ENCODE measurements at places on chromosomes 6 and 20.

- DNase-seq = no peak
Measured at GRCh38 chr6:80341330-80341729, 234.9 kb downstream of the BCKDHB start.

DNA sequence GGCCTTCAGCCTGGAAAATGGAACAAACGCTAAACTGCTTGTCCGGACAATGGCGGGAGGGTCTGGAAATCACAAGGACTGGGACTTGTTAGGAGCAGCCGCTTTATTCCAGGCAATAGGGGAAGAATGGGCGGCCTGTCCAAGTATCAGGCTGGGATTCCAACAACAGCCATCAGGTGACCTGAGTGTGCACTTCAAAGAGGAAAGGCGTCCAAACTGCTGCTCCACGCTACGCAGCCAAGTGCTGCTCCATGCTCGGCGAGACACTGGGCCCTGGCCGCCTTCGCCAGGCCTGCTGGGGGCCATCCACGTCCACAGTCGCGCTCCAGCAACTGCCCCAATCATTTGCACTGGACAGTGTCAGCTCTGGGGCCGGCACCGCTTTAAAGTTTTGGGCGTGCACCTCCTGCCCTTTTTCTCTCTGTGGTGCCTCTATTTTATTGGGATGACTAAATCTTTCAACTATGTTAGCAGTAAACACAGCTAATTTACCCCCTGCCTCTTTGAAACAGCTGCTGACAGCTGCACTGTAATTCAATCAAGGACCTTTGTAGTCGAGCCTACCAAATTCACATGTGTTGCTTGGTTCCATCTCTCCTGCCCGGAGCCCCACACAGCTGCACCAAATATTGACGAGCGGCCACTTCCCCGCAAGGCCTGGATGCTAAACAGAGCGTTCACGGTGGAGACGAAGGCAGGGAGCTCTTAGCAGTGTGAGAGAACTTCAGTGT lies 98.3 kb downstream of the BMP7 start:
- no peak for DNase-seq

GRCh38 chr6:164121527-164121926 lies 707.0 kb downstream of the QKI start:
- DNase-seq = no peak

DNA sequence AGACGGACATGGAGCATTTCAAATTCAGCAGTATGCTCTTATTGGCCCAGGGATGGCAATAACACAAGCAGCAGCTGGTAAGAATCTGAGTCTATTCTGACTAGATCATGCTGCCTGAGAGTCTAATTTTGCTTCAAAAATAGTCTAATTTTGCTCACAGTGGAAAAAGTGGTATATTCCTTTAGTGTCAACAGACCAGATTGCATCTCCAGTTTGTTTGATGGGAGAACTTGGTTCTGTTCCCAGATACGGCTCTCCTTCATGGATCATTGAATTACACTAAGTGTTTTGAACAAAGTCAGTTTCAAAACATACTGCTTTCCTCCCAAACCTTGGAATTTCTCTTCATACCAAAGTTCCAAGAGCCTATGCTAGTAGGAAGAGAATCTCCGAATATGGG lies 586.1 kb downstream of the RNF144B start:
- DNase-seq = no peak

DNA sequence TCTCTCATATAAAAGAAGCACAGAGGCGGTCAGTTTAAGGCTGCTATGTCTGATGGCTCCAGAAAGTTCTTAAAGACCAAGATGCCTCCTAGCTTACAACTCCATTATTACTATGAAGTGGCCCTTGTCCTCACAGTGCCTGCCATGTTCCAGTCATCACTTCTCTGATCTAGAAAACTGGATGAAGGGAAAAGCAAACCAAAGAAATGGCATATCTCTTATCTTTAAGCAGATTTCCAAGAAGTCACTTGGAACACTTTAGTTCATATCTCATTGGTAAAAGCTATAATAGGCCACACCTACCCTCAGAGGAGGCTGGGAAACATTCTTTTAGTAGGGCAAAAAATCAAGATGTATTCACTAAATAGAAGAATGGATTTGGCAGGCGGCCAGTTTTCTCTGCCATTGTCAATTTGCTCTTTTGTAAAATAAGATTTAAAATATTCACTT lies 289.6 kb downstream of the TBC1D7 start:
- DNase-seq = no peak

DNA sequence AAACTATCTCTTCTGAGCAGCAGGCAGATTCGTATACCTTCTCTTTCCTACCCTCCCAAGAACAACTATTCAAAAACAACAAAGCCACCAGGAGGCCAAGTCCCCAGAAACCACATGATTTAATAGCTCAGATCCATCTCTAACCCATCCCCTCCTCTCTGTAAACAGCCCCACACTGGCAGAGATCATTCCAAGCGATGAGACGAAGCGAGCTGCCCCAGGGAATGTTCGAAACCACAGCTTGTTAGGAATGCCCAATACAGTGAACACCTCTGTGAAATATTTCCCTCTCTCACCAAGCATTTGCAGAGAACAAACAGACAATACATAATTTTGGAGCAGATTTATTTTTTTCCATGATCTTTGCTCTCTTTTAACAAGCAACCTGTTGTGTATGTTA lies 231.8 kb downstream of the SOD2 start:
- DNase-seq = no peak

DNA sequence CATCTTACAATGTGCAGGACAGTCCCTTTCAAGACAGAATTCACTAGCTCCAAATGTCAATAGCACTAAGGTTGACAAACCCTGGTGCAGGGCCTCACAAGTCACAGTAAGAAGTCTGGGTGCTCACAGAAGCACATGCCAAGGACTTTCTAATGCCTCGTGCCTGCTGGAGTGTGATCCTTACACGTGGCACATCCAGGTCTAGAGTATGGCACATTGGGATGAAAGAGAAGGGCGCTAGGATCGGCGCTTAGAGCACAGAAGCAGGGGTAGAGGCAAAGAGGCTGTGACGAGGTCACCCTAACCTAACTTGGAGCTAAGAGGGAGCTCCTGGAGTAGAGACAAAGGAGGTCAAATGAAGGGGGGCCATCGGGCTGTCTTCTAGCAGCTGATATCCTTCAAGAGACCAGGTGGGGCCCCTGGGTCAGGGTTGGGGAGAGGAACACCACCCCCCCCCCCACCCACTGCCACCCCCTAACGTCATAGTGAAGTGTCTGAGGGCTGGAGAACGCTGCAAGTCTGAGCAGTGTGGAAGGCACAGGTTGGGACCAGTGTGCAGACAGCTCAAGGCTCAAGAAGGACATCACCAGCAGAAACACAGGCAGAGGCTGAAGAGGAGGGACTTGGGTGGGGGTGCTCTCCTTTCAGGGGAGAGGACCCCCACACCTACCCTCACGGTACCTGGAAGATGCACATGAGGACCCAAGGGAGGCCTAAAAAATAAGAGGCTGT lies 97.8 kb upstream of the MRPS10 start:
- DNase-seq = no peak

- no peak for DNase-seq
Measured at GRCh38 chr6:169162752-169163407, 90.8 kb downstream of the THBS2 start.

- no peak for DNase-seq
Measured at GRCh38 chr6:13368079-13368730, 39.9 kb upstream of the TBC1D7 start.

DNA sequence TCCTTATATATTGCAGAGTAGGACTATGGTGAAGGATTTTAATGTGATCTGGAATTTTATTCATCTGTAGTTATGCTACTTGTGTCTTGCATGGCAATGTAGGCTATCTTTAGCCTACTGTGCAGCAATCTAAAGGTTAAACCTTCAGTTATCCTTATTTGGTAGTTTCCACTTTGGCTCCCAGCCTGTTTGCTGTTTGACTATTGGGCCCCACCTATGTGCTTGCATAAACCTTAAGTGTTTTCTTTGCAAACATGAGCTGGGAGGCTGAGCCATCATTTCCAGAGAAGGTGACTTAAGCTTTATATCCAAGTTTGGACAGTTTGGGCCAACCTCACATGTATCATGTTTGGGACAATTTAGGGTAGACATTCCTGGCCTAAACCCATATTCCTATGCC lies 537.5 kb downstream of the BTBD3 start:
- no peak for DNase-seq

DNA sequence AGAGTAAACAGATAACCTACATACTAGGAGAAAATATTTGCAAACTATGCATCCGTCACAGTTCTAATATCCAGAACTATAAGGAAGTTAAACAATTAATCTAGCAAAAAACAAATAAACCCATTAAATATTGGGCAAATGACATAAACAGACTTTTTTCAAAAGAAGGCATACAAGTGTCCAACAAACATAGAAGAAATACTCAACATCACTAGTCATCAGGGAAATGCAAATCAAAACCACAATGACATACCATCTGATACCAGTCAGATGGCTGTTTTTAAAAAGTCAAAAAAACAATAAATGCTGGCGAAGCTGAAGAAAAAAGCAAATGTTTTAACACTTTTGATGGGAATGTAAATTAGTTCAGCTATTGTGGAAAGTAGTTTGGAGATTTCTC lies 1117.7 kb upstream of the MAP3K7 start:
- DNase-seq = no peak

GRCh38 chr6:69343851-69344250 lies 453.0 kb downstream of the LMBRD1 start:
- no peak for DNase-seq

- DNase-seq = no peak
Measured at GRCh38 chr6:10381830-10382208, 33.1 kb downstream of the TFAP2A start.

DNA sequence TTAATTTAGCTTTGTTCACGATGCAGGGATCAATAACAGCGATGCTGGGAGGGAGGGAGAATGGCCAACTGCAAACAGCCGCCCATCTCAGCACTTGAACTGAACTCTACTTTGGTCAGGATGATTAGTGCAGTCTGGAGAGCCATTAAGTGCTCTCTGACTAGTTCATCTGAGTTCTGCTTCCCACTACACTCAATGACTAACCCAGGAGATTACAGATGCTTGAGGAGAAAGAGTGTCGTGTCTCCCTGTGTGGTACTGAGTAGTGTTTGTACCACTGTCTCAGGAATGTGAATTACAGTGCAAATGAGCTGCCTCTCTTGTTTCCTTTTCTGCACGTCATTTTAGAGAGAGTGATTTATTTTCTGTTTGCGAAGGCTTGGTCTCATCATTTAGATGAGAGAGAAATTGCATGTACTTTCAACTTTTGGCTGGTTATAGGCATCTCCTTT lies 23.5 kb downstream of the CARMIL1 start:
- DNase-seq = no peak
